T-helper 17 cell (primary cell): ENCODE measurements at places on chromosomes 4 and X. TPM values are rescaled to one million over a fixed set of nuclear protein-coding genes. Genes with fewer than 3 reads are reported as not detected.

DNA sequence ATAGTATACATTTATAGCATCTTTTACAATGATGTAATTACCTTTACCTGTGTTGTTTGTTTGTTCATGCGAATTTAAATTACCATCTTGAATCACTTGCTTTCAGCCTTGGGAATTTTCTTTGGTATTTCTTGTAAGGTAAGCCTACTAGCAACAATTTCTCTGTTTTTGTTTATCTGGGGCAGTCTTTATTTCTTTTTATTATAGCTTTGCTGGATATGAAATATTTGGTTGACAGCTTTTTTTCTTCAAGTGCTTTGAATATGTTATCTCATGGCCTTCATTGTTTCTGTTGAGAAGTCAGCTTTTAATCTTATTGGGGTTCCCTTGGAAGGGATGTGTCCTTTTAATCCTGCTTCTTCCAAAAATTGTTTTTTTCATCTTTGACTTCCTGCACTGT, 292.8 kb upstream of the EDA2R start:
- no peaks in the 10 kb centered on the region for H3K4me1 ChIP-seq
- no peaks in the 10 kb centered on the region for H3K27me3 ChIP-seq
- no peaks in the 10 kb centered on the region for H3K36me3 ChIP-seq
- DNase-seq = no peak
- H3K27ac ChIP-seq = no peak overlapping the region

- H3K27me3 ChIP-seq = peaks cover 6% of the 10 kb centered on the region
- H3K4me3 ChIP-seq = no peak overlapping the region
- no peaks in the 10 kb centered on the region for H3K36me3 ChIP-seq
These were observed 163.3 kb upstream of the IL15 start for GRCh38 chr4:141473026-141473540.

DNA sequence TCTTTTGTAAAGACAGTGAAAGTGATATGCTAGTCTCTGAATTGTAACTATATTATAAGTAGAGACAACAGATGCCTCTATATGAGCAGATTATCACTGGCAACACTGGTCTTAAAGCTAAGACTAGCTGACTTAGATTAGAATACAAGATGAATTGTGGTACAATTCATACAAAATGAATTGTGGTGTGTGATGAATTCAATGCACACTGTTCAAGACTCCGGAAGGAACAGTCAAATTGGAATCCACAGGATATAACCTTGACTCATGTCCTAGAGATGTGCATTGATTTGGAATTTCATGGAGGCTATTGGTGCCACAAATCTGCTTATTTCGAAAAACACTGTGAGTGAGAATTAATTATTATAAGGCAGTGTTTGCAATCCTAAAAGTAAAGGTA, 701.8 kb downstream of the PCDH7 start:
- H3K4me1 ChIP-seq = no peaks in the 10 kb centered on the region
- no peak overlapping the region for H3K4me3 ChIP-seq
- no peak for DNase-seq

C4orf51 gene
- not detected for total RNA-seq

TASL gene
- 2.4 TPM for total RNA-seq

TSPAN6 gene
- total RNA-seq = 1.2 TPM
